ENCODE measurements at places on chromosomes 12 and 14. TPM values are rescaled to one million over a fixed set of nuclear protein-coding genes. Genes with fewer than 3 reads are reported as not detected.

The VSIG10 gene
- 5.9 TPM for total RNA-seq

DNA sequence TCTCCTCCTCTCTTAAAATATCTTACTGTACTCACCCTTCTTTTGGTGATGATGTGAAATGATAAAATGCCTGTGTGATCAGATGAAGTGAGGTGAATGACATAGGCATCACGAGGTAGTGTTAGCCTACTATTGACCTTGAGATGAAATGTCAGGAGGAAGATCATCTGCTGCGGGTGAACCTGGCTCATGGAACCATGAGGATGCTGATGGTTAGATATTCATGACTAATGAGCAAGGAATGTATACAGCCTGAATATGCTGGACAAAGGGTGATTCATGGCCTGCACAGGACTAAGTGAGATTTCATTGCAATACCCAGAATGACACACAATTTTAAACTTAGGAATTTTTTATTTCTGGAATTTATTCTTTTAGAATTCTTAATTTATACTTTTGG, 89.6 kb downstream of the DAAM1 start:
- peaks cover 14% of the 10 kb centered on the region for H3K36me3 ChIP-seq
- H3K4me1 ChIP-seq, result peaks cover 22% of the 10 kb centered on the region
- no peak overlapping the region for H3K4me3 ChIP-seq
- no peak overlapping the region for H3K27ac ChIP-seq
- DNase-seq, result no peak

DNA sequence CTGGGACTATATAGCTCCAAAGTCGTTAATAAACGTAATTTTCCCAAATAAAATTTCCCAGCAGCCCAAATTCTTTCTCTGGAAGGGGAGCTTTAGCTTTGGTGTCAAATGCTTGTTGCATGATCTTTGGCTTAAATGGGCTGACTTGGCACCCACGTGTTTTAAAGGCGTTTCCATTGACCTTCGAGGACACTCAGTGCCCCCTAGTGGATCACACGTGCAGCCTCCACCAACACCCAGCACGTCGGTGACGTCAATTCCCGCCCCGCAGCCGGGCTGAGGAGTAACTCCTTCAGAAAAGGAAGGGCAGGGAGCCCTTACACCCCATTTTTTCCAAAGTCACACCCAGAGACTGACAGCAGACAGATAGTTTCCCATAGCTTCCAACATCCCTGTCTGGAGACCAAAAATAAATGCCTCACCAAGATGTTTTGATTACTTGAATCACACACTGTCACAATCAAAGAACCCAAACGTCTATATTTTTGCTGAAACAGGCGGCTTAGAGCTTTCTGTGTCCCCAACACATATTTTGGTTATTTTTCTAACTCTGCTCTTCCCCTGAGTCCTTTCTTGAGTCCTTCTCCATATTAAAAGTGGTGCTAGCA, 707.9 kb downstream of the AACS start:
- H3K4me1 ChIP-seq, result no peaks in the 10 kb centered on the region
- DNase-seq, result peak; percentile 27
- no peaks in the 10 kb centered on the region for H3K36me3 ChIP-seq
- H3K27ac ChIP-seq, result no peak overlapping the region
- H3K4me3 ChIP-seq, result no peak overlapping the region
- H3K27me3 ChIP-seq, result peaks cover 4% of the 10 kb centered on the region

GRCh38 chr12:50708631-50709030, 55.3 kb upstream of the ATF1 start:
- H3K27ac ChIP-seq, result no peak overlapping the region
- H3K4me1 ChIP-seq, result no peaks in the 10 kb centered on the region
- no peak for DNase-seq
- H3K4me3 ChIP-seq, result no peak overlapping the region
- H3K36me3 ChIP-seq, result peaks cover 9% of the 10 kb centered on the region

The RTN1 gene
- total RNA-seq, result not detected

DNA sequence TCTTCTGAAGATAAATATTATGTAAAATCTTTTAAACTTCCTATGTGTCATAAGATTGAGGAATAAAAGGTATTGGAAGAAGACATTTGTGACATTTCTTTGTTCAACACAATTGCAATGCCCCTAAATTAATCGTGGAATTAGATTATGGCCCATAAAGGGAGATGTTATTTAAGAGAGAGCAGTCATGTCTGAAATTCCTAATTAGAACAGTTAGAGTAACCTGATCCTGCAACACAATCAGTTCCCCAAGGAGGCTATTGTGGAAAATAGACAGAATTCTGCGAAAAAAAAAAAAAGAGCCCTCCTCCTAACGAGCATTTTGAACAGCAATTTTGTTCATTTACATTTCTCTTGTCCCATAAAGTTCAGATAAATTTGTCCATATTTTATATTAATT, 339.5 kb downstream of the PAWR start:
- no peak overlapping the region for H3K27ac ChIP-seq
- H3K36me3 ChIP-seq, result no peaks in the 10 kb centered on the region

DNA sequence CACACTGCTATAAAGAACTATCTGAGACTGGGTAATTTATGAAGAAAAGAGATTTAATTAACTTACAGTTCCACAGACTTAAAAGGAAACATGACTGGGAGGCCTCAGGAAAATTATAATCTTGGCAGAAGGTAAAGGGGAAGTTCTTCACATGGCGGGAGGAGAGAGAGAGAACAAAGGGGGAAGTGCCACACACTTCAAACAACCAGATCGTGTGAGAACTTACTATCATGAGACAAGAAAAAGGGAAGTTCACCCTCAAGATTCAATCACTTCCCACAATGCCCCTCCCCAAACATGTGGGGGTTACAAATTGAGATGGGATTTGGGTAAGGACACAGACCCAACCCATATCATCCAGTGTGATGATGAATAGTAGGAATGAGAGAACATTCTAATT, 366.5 kb downstream of the LRFN5 start:
- DNase-seq, result no peak
- H3K36me3 ChIP-seq, result no peaks in the 10 kb centered on the region
- no peak overlapping the region for H3K4me3 ChIP-seq
- H3K27ac ChIP-seq, result no peak overlapping the region
- no peaks in the 10 kb centered on the region for H3K27me3 ChIP-seq
- H3K4me1 ChIP-seq, result no peaks in the 10 kb centered on the region

- no peaks in the 10 kb centered on the region for H3K36me3 ChIP-seq
- H3K4me3 ChIP-seq, result no peak overlapping the region
- peaks cover 4% of the 10 kb centered on the region for H3K27me3 ChIP-seq
- DNase-seq, result no peak
- H3K4me1 ChIP-seq, result peaks cover 6% of the 10 kb centered on the region
Measured at GRCh38 chr14:94376976-94377865, 11.2 kb downstream of the SERPINA1 start.

The C12orf75 gene
- 56.0 TPM for total RNA-seq

- H3K4me3 ChIP-seq, result peak overlapping the region; percentile 63
- H3K4me1 ChIP-seq, result peaks cover 9% of the 10 kb centered on the region
- no peak for DNase-seq
- H3K27me3 ChIP-seq, result no peaks in the 10 kb centered on the region
- peak overlapping the region; percentile 86 for H3K27ac ChIP-seq
- H3K36me3 ChIP-seq, result no peaks in the 10 kb centered on the region
Measured at GRCh38 chr14:63759456-63759855, 31.6 kb upstream of the SGPP1 start.

The GPR84 gene
- 1.2 TPM for total RNA-seq

The OR10P1 gene
- total RNA-seq, result not detected

DNA sequence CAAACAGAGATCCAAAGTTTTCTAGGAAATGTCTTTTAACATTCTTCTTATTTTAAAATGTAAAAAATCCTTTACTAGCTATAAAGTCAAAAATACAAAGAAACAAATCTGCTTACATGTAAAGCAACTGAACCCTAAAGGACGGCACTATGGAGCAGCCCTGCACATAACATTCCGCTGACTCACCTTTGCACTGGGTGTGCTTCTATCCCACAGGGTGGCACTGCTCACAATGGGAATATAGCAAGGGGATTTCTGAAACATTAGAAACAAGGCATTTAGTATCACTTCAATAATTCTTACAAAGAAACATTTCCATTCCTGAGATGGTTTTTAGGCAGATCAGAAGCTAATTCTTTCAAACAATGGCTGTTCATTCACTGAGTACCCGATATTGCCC, 94.3 kb downstream of the C12orf42 start:
- no peaks in the 10 kb centered on the region for H3K27me3 ChIP-seq
- H3K4me3 ChIP-seq, result no peak overlapping the region
- DNase-seq, result no peak

DNA sequence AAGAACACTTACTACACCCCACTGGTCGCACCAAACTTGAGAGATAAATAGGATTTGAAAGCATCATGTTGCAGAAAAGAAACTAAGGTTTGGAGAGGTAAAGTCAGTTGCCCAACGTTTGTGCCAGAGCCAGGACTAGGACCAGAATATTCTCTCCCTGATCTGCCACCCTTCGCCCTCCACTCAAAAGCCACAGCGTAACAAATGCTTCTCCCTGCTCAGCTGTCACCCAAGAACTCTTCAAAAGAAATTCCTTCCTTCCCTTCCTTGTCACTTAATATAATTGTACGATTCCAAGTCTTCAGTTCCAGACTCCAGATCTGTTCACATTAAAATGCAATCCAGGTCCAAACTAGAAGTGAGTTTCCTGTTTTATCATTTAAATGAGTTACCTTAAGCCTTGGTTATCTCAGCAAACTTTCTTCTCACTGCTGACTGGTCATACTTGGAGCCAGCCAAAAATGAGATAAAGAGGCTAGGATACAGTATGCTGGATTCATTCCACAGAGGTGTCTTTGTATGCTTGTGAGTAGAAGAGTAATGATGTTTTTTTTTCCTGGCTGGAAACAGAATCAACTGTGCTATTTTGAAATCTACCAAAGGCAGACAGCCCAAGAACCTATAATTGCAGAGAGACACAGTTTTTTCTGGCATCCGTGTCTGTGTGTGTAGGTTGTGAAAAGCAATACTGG, 12.8 kb upstream of the PPFIBP1 start:
- DNase-seq, result no peak
- H3K36me3 ChIP-seq, result no peaks in the 10 kb centered on the region
- H3K4me1 ChIP-seq, result no peaks in the 10 kb centered on the region

The CLEC2D gene
- 270 TPM for total RNA-seq

DNA sequence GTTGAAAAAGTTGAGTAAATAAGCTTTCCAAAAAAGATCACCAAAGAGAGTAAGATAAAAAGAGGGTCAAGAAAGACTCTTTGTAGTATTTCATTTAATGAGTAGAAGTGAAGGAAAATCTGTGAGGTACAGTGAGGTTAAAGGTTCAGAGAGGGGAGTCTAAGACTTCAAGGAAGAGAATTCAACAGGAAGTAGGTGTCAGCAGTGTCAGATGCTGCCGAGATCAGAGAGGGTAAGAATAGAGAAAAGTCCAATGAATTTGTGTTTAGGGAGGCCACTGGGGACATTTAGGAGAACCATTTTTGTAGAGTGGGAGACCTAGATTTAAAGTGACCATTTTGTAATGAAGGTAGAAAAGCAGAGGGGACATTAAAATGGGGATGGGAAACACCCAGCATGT, 71.6 kb upstream of the KRAS start:
- no peak for DNase-seq
- H3K4me3 ChIP-seq, result peak overlapping the region; percentile 72
- peaks cover 51% of the 10 kb centered on the region for H3K4me1 ChIP-seq
- peak overlapping the region; percentile 88 for H3K27ac ChIP-seq
- no peaks in the 10 kb centered on the region for H3K36me3 ChIP-seq
- no peaks in the 10 kb centered on the region for H3K27me3 ChIP-seq

DNA sequence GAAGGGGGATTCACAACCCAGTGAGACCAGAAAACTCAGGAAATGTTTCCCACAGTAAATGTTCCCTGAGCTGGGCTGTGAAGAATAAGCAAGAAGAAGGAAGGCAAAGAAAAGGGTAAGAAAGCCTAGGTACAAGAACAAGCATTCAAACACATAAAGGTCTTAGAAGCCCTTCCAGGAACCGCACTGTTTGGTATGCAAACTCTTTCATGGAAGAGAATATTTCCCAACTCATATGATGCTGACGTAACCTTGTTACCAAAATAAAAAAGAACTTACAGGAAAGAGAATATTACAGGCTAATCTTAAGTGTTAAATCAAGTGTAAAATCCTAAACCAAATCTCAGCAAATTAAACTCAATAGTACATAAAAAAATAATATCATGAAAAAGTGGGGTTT, 23.6 kb downstream of the MED6 start:
- H3K4me1 ChIP-seq, result no peaks in the 10 kb centered on the region
- H3K4me3 ChIP-seq, result no peak overlapping the region
- H3K27ac ChIP-seq, result no peak overlapping the region
- no peaks in the 10 kb centered on the region for H3K27me3 ChIP-seq

GRCh38 chr12:230925-231671, 17.1 kb upstream of the SLC6A12 start:
- H3K36me3 ChIP-seq, result peaks cover 2% of the 10 kb centered on the region
- no peak overlapping the region for H3K27ac ChIP-seq
- no peaks in the 10 kb centered on the region for H3K27me3 ChIP-seq
- no peaks in the 10 kb centered on the region for H3K4me1 ChIP-seq

The SLC7A8 gene
- 2.5 TPM for total RNA-seq

Data from activated naive CD8-positive, alpha-beta T cell treated with anti-CD3 and anti-CD28 coated beads for 36 hours (primary cell).